GM04504 (cell line): ENCODE measurements at places on chromosomes 6 and 20.

DNA sequence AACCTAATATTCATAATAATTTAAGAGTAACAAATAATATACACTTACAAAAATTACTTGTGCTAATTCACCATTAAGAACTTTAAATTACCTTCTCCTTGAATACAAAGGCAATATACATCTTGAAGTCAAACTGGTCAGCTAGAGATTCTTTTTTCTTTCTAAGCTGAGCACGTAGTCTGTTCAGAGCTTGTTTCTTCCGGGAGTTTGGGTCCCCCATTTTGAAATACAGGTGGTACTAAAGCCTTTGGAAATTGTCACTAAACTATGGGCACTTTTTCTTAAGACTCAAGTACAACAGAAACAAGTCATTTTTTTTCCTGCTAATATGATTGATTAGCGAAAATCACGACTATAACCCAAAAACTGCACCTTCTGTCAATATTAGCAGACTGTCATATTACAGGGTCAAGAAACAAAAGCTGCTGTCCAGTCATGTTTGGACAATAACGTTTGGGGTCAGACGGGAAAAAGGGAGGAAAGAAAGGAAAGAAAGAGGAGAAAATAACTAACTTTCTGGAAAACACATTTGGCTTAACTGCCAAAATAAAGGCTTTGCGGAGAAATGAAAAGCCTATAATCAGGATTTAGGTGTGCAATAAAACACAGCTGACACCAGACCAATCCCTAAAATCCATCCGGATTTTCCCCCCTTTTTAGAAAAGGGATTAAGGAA lies 367 bp downstream of the C6orf62 start:
- no peak for DNase-seq

GRCh38 chr6:105263685-105264610 lies 84.1 kb upstream of the POPDC3 start:
- no peak for DNase-seq

DNA sequence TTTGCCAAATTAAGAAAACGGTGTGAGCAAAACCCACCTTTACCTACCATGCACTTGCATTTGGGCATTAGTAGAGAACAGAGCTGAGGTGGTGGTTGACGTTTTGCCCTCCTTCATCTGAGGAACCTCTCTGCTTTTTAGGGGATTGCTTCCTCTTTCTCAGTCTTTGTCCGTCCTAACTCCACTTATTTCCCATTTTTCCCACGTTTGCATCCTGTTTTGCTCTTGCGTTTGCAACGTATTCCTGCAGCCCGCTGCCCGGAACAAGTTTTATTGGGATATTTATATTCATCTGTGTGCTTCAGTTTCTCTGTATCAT lies 374 bp upstream of the SERINC1 start:
- no peak for DNase-seq

DNA sequence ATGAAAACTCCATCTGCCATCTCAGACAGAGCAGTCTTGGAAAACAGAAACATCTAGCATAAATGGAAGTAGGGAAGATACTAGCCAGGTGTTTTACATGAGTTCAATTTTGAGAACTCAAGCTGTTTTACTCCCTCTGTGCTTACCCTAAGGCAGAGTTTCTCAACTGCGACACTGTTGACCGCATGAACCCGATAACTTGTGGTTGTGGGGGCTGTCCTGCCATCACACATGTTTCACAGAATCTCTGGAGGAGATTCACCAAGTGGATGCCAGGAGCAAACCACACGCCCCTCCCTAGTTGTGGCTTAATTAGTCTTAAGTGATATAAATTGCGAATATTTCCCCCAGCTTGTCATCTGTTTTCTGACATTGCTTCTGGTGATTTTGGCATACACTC lies 2.3 kb upstream of the SERPINB6 start:
- no peak for DNase-seq

GRCh38 chr6:77362055-77362454 lies 101.2 kb downstream of the HTR1B start:
- no peak for DNase-seq

- DNase-seq = no peak
Observed at GRCh38 chr6:146856296-146856695, 257.5 kb downstream of the ADGB start.

DNA sequence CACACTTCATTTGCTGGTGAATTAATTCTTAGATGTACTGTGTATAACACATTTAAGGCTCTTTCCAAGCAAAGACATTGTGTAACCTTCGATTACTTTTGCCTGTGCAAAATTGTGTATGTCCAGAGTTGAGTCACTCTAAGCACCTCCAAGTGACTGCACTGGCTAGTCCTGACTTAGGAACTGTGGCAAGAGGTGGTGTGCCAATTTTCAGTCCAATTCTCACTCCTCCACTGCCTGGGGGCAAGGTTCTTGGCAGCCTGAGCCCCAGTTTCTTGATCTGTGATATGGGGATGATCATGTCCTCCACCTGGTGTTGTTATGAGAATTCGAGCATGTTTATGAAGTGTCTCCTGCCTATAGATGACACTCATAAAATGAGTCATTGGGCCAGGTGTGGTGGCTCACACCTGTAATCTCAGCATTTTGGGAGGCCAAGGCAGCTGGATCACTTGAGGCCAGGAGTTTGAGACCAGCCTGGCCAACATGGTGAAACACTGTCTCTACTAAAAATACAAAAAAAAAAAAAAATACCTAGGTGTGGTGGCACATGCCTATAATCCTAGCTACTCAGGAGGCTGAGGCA lies 105.3 kb upstream of the CDYL start:
- no peak for DNase-seq

DNA sequence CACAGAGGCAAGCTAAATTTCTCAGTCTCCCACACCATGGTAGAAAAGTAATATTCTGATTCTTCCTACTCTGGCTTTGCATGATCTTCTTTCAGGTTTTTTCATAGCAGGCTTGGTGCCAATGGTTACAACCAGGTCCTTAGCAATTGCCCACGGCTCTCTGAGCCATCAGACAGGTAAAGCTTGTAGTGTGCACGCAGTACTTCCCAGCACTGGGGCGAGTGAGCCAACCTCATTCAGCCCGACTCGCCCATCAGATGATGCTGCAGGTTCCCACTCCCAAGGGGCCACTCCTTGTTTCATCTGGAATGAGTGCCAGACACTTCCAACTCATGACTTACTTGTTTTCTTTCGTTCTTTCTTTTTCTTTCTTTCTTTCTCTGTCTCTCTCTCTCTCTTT lies 78.3 kb downstream of the PERP start:
- no peak for DNase-seq

DNA sequence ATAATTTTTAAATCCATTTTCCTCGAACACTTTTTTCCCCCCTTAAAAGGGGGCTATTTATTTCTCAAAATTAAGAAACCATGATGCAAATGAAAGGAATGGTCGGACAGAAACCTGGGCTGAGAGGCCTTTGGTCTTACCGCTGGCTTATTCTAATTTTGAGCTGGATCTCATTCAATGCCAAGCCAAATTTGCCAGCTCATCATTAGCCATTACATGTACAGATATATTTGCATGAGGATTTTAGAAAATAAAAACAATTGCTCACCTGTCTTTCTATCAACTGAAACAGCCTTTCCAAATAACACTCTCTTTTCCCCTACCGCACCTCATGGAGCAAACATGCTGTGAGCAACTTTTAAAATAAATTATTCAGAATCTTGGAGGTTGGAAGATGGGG lies 219.5 kb upstream of the DTNBP1 start:
- DNase-seq = no peak

DNA sequence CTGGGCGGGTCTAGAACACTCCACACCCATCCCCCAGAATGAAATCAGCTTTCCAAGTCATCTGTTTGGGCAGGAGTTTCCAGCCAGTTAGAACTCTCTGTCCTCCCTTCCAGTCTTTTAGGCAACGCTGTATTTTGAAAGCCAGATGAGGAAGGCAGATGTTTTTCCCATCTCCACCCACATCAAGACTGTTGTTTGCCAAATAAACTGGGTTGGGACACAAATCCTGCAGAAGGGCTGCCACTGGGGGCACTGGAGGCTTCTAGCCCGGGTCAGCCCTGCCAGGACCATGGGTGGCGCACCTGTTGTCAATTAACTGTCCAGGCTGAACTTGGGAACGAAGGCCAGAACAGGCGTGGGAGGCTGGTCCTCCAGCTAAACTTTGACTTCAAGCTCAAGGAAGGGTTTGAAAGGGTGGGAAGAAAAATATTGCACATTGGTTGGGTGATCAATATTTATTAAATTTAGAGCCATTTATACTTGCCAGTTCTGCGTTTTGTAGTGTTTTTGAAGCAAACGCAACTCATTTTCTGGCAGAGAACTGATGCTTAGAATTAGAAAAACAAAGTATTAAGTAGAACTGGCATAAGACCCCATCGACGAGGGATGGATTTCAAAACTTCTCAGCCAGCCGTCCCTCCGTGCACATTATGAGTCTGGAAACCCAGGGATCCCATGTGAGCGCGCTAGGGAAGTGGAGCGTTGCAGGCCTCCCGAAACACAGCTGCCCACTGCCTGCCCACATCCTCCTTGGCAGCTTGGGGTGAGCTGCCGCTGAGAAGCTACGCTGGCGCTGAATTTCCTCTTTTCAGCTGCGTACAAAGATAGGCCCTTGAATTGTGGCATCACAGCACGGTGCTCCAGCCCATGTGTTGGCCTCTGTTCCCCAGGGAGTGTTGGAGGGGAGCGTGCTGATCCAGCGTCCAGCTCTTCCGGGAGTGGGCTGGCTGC lies 297.4 kb downstream of the QKI start:
- DNase-seq = peak; percentile 21

DNA sequence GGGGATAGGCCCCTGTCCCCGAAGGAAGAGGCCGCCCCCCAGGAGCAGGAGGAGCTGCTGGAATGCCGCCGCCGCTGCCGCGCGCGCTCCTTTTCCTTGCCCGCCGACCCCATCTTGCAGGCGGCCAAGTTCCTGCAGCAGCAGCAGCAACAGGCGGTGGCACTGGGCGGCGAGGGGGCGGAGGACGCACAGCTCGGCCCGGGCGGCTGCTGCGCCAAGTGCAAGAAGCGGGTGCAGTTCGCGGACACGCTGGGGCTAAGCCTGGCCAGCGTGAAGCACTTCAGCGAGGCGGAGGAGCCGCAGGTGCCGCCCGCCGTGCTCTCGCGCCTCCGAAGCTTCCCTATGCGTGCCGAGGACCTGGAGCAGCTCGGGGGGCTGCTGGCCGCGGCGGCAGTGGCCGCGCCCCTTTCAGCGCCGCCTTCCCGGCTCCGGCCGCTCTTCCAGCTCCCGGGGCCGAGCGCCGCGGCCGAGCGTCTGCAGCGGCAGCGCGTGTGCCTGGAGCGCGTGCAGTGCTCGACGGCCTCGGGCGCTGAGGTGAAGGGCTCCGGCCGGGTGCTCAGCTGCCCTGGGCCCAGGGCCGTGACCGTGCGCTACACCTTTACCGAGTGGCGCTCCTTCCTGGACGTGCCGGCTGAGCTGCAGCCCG lies 630 bp downstream of the PPP1R3G start:
- DNase-seq = no peak

DNA sequence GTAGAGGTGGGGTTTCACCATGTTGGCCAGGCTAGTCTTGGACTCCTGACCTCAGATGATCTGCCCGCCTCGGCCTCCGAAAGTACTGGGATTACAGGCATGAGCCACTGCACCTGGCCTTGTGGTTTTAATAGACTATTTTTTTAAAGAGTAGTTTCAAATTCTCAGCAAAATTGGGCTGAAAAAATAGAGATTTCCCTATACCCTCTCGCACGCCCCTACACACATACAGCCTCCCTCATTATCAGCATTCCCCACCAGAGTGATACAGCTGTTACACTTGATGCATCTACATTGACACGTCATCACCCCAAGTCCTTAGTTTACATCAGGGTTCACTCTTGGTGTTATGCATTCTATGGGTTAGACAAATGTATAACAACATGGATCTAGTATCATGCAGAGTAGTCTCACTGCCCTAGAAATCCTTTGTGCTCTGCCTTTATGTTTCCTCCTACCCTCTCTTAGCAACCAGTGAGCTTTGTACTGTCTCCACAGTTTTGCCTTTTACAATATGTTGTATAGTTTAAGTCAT lies 103.6 kb downstream of the CDYL start:
- DNase-seq = no peak

DNA sequence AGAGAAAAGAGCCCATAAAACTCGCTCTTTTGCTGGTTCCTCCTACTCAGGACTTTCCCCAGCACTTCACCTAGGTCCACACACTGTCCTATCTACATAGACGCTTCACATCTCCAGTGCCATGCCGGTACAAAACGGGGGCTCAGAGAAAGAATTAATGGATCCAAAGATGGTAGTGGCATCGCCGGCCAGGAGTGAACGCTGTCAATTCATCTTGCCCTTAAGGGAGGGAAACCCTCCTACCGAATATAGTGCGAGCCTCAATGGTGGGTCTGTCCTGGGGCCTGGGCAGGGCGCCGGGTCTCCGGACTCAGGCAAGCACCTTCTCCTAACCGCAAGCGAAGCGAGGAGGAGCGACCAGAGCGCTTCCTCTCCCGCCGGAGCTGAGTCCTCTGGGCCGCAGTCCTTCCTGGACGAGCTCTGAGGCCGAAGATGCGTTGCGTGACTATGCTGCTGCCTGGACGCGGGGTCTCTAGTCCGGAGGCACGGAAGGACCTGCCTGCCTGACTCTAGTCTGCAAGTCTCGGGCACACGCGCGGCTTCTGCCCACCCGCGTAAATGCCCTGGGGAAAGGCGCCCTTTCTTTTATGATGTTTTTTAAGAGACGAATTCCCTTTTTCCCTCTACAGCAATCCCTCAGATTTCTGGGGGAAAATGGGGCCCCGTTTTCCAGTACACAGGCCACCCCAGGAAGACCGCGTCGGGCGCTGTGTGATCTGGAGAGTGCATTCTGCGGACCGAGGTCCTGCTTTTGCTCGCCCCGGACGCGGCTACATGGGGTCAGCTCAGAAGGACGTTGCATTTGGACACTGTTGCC lies 100.1 kb upstream of the PRDM1 start:
- DNase-seq = no peak

- no peak for DNase-seq
Observed at GRCh38 chr6:31125162-31125561, 4.9 kb upstream of the CDSN start.

DNA sequence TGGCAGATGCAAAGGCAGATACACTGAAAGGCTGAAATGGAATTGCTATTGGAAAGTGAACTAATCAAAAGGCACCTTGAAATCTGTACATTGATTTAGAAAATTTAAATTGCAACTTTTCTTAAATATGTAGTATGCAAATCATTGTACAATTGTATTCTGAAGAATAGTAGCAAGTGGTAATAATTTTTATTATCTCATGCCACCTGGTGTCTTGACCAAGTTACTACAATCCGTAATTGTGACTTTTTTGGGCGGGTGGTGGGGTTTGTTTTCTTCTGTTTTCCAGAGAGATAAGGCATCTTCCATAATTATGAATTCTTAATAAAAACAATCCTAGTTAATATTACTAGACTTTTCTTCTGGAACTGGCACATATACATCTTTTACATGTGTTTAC lies 12.5 kb upstream of the BCKDHB start:
- no peak for DNase-seq

GRCh38 chr6:25112322-25112773 lies 166.8 kb upstream of the CARMIL1 start:
- DNase-seq = no peak

GRCh38 chr20:64181391-64181790 lies 17.1 kb downstream of the MYT1 start:
- no peak for DNase-seq
